Fibroblast of upper back skin (primary cell): ENCODE measurements at places on chromosomes 2 and 18.

- DNase-seq, result peak; percentile 16
Measured at GRCh38 chr2:54029721-54030395, 59.1 kb upstream of the PSME4 start.

GRCh38 chr18:51370996-51371395 lies 173.5 kb upstream of the MEX3C start:
- no peak for DNase-seq

GRCh38 chr2:151150331-151151320 lies 111.0 kb downstream of the RBM43 start:
- no peak for DNase-seq

GRCh38 chr2:86253424-86253823 lies 54.2 kb downstream of the MRPL35 start:
- no peak for DNase-seq

GRCh38 chr2:168819050-168819715 lies 16.7 kb downstream of the NOSTRIN start:
- no peak for DNase-seq

- DNase-seq, result no peak
Measured at GRCh38 chr18:7116001-7116730, 1.4 kb downstream of the LAMA1 start.

GRCh38 chr2:12507295-12507694 lies 209.4 kb upstream of the TRIB2 start:
- DNase-seq, result peak; percentile 76

DNA sequence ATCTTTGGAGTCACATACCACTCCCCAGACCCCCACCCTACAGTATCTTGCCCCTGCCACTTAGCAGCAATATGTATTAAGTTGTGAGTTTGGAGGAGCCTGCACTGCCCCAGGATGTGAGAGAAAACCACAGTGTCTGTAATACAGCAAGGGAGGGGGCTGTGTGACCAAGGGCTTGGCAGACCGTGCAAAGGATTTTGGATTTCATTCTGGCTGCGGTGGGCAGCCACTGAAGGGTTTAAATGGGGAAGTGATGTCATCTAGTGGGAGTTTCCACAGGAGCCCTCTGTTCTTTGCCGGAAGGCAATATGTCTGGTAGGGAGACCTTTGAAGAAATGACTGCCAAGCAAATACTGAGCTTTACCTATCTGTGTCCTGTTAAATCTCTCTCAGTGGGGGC lies 202.4 kb downstream of the FHOD3 start:
- DNase-seq, result no peak
